Dorsolateral prefrontal cortex (tissue), 122 donors: ENCODE measurements at places on chromosomes 4 and X.

DNA sequence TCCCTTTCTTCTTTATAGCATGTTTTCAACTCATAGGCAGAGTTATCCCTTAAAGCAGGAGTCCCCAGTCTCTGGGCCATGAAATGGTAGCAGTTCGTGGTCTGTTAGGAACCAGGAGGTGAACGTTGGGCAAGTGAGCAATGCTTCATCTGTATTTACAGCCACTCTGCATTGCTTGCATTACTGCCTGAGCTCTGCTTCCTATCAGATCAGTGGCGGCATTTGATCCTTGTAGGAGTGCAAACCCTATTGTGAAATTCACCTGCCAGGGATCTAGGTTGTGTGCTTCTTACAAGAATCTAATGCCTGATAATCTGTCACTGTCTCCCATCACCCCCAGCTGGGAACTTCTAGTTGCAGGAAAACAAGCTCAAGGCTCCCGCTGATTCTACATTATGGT lies 39.8 kb downstream of the DTHD1 start:
- DNase-seq, result no peak

DNA sequence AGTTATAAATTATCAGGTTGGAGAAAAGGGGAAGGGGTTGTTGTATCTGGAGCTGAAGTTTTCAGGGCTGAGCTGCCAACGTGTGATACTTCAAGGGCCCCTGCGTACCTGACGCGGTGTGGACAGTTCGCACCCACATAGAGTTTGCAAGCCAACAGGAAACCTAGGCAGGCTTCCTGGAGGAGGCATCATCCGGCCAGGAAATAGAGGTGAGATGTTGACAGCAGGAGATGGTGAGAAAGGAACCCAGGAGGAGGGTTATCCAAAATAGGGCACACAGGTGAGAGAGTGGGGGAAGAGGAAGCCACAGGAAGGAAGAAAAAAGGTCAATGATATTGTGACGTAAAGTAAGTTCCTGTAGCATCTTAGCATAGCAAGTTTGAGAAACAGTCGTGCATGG lies 127.2 kb downstream of the DHRSX start:
- no peak for DNase-seq

DNA sequence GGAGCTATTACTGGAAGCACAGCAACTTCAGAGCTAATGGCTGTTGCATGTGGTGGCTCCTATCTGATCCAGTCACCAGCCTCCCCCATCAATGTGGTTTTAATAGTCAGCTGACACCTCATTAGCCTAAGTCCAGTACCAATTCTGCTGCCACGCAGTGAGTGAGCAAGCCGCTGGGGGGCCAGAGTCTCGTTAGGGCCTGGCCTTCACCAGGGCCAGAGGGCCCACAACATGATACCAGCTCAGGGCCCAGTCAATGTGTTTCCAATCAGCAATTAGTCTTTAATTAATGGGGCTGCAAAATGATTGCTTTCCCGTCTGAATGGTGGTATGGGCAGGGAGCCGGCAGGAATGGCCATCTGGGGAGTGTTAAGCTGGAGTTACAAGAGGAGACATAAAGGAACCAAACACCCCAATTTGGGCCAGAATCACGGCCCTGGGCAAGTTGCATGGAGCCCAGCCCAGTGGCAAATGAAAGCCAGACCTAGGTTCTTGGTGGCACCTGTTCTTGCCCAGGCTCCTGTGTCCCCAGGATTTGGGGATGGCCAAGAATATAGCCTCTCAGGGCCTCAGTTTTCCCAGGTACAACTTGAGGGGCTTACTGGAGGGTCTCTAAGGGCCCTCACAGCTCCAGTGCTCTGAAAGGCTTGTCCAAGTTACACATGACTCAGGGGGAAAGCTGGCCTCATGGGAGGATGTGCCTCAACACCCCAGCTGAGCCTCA lies 119.2 kb downstream of the EFNB1 start:
- no peak for DNase-seq

- no peak for DNase-seq
Measured at GRCh38 chr4:57554556-57555092, 444.4 kb upstream of the IGFBP7 start.

DNA sequence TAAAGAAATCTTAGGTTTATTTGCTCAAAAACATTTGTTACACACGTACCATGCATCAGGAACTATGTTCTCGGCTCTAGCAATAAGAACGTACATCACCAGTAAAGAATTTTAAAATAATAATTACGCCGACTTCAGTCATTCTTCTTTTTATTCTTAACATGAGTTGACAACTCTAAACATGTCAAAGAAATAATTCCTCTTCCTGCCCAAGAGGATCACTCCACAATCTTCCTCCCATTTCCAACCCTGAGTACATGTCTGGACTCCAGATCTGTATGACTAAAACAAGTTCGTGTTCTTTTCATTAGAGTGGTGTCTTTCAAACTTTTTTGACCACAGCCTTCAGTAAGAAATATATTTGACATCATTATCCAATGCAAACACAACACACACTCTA lies 201.6 kb upstream of the GRIA3 start:
- no peak for DNase-seq

GRCh38 chr4:182019148-182019652 lies 224.0 kb upstream of the TENM3 start:
- DNase-seq, result no peak
